ENCODE measurements at places on chromosomes 4 and X.
A peak's percentile ranks its signal among the peaks of the same experiment; 100 is the strongest.

GRCh38 chr4:154361450-154361849, 130.1 kb downstream of the DCHS2 start:
- peak; percentile 13 for DNase-seq

DNA sequence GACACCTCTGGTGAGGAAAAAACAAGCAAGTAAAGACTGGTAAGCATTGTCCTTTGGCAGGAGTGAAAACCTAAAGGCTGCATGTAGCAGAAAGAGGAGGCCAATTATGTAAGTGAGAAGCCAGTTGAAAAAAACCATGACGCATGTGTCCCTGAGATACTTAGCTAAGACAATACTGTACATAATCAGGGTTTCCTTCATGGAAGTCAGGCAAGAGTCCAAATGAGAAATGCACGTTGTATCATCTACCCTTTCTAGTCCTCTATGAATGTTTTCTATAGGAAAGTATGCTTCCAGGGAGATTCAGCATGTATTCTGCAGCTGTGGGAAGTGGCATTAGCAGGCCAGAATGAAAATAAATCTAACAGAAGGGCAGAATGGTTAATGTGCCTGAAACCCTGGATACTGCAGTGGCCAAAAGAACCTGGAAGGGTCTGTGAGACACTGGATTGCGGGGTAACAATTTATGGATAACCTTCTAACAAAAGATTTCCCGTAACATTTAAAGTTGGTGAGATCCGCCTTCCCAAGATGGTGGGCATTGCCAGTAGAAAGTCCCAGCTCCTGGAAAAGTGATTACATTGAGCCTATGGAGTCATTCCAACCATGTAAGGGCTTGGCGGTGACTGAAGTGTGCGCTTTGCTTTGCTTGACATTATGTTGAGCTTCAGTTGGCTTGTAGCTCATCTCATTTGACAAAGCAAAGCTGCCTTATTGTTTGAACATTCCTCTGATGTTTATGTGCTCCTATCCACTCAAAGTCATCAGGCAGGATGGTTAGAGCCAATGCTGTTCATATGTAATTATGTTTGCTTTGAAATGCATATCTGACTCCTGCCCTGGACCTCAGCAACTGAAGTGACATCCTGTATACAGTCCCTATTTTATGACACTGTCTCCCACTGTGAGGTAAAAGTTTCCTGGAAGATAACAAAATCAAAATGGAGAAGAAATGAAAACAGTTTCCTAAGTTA, 200.4 kb downstream of the ARHGAP24 start:
- no peak for DNase-seq

DNA sequence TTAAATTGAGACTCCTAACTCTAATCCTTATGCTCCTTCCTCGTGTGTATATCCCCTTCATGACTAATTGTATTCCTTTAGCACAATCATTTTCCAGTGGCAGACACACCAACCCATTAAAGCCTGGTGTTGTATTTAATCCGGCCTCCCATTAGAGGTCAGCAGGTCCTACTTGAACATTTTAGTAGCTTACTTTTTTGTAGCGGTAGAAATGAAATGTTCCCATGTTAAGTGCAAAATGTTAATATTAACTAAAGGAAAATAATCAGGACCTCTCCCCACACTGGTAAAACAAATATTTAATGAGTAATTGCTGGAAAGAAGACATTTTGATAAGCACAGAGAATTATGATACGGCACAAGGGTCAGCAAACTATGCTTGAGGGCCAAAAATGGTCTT, 3.4 kb downstream of the RAB33B start:
- DNase-seq, result no peak

DNA sequence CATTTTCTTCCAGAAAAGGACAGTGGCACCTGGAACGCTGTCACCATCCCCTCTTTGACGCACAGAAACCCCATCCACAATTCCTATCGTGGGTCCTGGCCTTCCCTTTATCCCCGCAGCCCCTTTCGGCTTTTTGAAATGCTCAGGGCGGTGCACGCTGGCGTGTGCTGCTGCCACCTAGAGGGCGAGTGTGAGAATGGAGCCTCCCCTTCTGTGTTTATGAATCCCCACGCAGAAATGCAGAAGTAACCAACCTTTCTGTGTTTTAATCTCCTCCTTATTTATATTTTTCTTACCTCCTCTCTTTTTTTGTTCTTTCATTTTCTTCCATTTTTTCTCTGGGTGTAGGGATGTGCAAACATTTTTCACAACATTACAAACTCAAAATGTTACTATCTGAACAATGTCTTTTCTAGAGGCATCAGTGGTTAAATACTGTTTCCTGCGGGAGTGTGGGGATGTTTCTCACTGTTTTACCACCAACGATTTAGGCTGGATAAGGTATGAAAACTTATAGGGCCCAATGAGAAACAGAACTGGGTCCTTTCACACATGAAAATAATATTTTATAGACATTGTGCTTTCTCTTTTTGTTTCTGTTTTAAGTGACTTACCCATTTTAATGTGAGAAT, 50.0 kb downstream of the TMA16 start:
- DNase-seq, result peak; percentile 46

- DNase-seq, result no peak
Observed at GRCh38 chr4:118221227-118221800, 131.5 kb downstream of the PRSS12 start.

DNA sequence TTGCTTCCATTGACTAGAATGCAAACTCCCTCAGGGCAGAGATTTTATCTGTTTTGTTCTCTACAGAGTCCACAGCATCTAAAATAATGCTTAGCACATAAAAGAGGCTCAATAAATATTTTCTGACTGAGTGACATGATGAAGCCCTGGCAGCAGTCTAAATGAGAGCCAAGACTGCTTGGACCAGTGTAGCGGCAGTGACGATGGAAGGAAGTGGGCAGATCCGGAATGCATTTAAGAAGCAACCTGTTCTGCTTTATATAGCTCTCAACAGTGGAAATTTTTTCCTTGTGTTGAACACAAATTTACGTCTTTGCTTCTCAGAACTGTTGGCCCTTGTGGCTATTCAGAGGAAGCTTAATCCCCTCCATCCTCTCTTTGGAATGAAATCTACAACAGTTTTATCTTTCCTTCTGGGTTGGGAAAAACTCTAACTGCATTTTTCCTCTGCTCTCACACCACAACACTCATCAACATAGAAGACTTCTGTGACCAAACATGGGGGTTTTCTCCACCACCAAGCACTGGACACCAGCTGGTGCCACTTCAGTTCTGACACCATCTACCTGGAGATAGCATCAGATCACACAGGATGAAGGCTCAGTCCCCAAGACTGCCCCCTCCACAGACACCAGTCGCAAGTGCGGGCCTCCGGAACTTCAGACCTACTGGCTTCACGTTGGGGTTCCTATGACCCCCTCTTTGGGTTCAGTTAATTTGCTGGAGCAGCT, 7.0 kb upstream of the BEND4 start:
- DNase-seq, result no peak
